ENCODE measurements at places on chromosomes 5 and 9.

- DNase-seq: no peak
Observed at GRCh38 chr5:132095424-132095972, 21.9 kb downstream of the CSF2 start.

GRCh38 chr9:97809666-97810344, 43.2 kb upstream of the FOXE1 start:
- DNase-seq: no peak

GRCh38 chr5:131005963-131006684, 158.9 kb downstream of the HINT1 start:
- no peak for DNase-seq

DNA sequence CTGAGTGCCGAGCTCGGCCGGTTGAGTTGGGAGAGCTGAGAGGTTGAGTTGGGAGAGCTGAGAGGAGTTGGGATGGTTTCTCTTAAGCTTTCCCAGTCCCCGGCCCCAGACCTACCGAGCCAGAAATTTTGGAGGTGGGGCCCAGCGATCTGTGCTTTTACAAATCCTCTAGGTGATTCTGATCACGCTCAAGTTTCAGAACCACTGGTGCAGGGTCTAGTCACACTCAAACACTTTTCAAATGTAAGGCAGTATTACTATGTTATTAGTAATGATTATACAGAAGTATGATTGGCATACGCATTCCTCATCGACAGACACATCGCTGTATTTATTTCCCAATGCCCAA, 256 bp upstream of the CLINT1 start:
- DNase-seq: no peak

DNA sequence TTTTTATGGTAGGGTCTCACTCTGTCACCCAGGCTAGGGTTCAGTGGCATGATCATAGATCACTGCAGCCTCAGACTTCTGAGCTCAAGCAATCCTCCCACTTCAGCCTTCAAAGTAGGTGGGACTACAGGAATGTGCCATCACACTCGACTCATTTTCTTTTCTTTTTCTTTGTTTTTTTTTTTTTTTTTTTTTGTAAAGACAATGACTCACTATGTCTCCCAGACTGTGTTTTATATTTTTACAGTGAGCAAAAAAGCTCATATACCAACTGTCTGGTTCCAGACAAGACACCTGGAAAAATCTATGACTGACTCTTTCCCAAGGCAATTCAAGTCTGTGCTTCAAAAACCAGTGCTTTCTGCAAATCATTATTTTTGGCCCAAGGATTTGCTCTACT, 10.8 kb upstream of the FOXD1 start:
- DNase-seq: no peak

GRCh38 chr5:170832241-170832640, 29.6 kb upstream of the RANBP17 start:
- no peak for DNase-seq

- DNase-seq: no peak
Observed at GRCh38 chr5:127186657-127187056, 103.9 kb upstream of the MEGF10 start.

- DNase-seq: no peak
Observed at GRCh38 chr9:104494808-104495207, 9.3 kb upstream of the OR13F1 start.

DNA sequence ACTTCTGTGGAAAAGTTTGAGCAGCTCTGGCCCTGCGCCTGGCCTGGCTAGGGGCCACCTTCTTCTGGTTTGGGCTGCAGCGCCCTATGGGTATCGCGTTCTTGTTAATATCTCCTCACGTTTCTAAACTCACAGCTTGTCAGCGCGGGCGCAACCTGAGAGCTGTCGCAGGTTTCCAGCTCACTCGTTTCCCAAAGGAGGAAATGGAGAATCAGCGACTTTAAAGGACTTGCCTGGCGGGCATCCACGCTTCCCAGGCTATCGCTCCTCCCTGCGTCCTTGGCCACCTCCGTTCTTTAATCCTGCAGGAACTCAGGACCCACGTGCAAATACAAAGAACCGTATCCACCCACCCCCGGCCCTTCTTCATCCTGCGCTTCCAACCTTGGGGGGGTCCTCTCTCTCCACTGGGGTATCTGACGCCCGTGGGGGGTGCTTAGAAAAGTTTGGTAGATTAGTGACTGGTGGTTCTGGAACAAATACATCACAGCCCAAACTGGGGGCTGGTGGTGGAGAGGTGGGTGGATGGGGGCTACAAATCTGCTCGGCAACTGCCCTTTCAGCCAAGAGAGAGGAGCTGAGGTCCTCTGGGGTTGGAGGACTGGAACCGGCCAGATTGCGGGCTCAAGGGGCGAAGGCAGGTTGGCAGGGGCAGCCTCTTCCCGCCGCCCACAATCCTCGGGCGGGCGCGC, 578 bp upstream of the PSAT1 start:
- peak; percentile 63 for DNase-seq

- DNase-seq: no peak
Observed at GRCh38 chr5:154388842-154389241, 57.0 kb upstream of the SAP30L start.
